ENCODE measurements at places on chromosomes 2 and 18.

- DNase-seq = no peak
These were observed 10.9 kb upstream of the TEX261 start for GRCh38 chr2:71005271-71006202.

DNA sequence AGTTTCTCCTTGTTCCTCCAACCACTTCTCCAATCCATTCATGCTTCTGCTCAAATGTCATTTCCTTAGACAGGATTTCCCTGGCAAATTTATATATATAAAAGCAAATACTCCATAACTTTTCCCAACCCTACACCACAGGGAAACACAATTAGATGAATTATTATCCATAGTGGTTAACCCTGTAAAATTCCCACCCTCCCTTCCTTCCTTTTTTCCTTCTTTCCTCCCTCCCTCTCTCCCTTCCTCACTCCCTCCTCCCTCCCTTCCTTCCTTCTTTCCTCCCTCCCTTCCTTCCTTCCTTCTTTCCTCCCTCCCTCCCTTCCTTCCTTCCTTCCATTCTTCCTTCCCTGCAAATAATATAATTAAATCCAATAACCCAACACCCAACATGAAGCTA lies 617.7 kb downstream of the IRS1 start:
- DNase-seq = no peak

DNA sequence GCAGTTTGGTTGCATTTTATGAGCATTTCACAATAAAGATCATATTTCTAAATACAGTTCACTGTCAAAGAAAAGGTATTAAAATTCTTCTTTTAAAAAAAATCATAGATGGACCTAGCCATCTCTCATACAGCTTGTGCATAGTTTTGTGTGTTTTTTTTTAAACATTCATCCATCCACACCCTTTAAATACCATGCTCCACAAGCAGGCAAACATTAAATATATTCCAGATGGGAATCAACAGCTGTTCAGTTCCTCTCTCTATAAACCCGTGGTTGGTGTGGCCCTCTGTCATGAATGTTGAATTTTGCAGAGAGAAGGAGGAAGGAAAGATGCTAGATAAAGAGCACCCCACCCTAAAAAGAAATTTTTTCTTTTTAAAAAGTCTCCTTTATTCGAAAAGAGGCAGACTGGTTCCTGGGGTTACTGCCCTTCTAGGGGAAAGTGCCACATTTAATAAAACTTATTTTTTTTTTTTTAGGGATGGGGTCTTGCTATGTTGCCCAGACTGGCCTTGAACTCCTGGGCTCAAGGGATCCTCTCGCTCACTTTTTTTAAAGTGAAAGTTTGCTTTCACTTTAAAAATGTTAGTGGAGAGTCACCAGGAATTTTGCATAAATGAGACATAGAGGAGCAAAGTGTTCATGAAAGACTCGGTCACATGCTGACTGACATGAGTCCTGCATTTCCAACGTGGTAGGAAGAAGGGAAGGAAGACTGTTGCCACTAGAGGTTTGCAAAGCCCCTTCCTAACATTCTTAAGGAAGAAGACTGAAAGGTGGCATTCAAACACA lies 73.9 kb upstream of the LMAN1 start:
- no peak for DNase-seq

DNA sequence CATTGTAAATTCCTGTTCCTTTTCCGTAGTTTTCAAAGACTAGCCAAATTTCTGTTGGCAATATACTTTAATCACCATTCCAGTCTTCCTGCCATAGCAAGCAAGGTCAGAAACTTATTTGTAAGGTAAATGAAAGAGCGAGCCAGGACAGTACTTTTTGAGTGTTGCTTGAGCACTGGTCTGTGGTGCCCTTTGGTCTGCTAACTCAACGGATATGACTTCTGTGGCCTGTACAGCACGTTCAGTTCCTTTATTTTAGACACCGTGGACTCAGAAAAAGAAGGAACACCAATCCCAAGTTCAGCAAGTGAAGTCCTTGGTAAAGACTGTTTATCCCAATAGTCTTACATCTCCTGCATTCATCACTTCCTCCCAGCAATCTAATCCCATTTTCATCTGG lies 166.3 kb downstream of the MYO1B start:
- no peak for DNase-seq

GRCh38 chr18:11561293-11561692 lies 48.1 kb upstream of the SLC35G4 start:
- no peak for DNase-seq

GRCh38 chr2:234348081-234348480 lies 148.8 kb downstream of the ARL4C start:
- no peak for DNase-seq

DNA sequence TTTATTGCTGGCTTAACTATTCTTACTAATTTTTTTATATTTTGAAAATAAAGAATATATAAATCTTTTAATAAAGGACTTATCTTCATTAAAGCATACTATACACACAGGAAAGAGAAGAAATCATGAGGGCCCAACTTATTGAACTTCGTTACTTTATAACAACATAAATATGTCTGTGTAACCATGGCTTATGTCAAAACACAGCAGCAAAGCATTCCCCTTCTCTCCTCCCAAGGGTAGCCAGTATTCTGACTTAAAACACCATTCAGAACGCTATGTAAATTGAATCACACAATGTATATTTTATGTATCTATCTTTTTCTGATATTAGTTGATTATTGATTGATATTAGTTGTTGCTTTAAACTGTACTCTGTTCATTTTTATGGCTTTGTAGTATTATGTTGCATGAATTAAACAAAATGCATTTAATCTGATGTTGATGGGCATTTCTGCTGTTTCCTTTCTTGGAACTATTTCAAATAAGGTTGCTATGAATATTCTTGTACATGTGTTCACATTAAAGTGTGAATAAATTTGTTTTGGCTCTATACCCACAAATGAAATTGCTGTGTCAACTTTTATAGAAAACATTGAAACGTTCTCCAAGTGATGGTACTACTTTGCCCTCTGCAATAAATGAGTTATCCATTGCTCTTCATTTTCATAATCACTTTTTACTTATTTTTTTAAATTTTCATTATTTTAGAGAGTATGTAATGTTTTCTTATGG lies 188.7 kb downstream of the RND3 start:
- DNase-seq = no peak
